RPMI8226 (cell line): ENCODE measurements at places on chromosomes 3 and 15.

DNA sequence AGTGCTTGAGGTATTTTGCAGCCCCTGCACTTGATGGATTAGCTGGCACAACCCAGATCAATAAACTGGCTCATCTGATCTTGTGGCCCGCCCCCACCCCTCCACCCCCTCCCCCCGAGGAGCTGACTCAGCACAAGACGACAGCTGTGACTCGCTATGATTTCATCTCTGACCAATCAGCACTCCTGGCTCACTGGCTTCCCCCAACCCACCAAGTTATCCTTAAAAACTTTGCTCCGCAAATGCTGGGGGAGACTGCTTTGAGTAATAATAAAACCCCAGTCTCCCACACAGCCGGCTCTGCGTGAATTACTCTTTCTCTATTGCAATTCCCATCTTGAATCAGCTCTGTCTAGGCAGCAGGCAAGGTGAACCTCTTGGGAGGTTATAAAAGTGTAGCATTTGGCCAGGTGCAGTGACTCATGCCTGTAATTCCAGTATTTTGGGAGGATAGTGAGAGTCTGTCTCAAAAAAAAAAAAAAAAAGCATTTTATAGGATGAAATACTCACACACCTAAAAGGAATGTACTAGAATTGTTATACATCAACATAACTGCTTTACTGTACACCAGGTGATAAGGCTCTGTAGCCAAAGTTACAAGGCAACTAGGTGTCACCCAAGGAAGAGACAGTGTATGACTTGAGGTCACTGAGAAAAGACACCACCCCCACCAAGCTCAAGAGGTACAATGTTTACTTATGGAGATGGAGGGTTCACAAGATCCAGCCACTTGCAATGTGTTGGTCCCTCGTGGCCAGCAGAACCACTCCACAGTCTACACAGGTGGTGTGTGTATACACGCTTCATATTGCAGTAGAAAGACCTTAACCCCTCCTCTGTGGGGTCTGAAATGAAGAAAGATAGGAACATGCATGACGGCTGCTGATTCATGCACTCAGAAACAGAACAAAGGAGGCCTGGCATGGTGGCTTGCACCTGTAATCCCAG is 8.6 kb downstream of the ZNF445 start:
- no peak for DNase-seq

DNA sequence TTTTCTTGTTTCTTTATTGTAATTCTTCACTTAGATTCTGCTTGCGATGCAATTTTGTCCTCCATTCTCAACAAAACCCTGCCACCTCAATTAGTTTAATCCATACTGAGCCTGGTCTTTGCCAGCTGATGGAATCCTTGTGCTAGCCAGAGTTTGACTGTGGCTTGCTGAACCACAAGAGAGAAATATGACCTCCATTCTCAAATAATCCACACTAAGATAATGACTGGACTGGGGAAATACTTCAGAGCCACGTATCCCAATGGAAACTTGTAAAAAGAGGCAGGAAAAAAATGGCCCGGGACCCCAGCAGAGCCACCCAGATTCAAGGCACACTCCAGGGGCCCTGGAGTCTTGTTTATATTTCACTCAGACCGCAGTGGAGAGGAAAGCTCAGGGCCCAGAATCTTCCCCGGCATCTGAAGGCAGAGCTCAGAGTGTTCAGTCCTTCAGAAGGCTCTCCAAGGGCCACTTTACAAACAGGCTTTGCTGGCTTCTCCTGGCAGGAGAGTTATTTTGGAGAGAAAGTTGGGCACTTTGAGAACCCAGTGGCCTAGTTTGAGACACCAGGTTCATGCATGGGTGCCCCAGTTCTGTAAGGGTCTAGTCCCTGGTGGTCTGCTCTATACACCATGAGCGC is 62.7 kb downstream of the SSUH2 start:
- DNase-seq: no peak

- DNase-seq: no peak
These were observed 39.2 kb downstream of the CCDC66 start for GRCh38 chr3:56595975-56596840.

- DNase-seq: no peak
These were observed 6.2 kb downstream of the H1-8 start for GRCh38 chr3:129549006-129549800.

DNA sequence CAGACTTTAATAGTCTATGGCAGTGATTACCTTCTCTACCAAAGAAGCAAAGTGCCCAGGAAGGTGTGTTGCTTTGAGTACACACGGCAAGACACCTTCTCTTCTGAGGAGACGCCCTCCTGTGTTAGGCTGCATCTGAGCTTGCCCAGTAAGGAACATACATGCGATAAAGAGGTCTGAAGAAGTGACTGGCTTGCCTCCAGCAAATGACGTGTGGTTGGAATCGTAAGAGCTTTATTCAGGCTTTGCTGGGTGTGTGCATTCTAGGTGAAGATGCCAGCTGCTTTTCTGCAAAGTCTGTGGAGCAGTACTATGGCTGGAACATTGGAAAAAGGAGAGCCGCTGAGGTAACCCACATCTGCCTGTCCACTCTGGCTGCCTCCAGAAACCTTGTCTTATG is 22.4 kb downstream of the MAP6D1 start:
- DNase-seq: no peak

DNA sequence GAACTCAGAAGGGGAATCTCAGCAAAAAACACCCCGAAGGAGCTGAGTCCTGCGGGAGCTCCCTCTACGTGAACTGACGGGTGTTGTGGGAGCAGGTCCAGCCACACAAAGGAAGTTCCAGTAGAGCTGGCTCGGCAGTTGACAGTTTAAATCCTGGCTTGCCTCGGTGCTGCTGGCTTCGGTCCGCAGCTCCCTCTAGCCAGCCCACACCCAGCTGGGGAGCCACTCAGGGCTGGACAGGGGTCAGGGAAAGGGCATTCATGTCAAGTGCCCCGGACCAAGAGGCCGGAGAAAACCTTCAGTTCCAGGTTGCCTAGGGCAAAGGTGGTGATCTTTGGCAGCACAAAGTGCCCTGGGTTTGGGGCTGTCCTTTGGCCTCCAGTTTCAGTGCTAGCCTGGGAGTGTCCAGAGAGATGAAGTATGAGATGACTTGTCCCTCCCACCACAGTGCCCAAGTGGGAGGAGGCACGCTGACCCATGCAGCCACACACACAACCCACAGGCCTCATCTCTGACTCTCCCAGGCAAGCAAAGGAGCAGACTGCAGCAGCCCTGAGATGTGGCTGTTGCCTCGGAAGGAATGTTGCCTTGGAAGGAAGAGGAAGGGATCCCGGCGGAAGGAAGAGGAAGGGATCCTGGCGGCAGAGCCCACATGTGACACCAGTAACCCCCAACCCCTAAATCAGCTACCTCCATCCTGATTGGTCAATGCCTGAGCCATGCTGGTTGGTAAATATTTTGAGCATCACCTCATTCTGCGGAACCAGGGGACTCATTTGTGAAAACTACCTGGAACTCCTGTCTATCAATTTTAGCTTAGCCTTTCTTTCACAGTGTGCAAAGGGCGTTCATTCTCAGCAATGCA is 13.9 kb upstream of the ANPEP start:
- no peak for DNase-seq

GRCh38 chr3:121598564-121598963 is 5.4 kb downstream of the FBXO40 start:
- DNase-seq: no peak
